ENCODE measurements at places on chromosomes 4 and X.

GRCh38 chr4:6134612-6135220 lies 65.6 kb downstream of the JAKMIP1 start:
- DNase-seq = peak; percentile 18

DNA sequence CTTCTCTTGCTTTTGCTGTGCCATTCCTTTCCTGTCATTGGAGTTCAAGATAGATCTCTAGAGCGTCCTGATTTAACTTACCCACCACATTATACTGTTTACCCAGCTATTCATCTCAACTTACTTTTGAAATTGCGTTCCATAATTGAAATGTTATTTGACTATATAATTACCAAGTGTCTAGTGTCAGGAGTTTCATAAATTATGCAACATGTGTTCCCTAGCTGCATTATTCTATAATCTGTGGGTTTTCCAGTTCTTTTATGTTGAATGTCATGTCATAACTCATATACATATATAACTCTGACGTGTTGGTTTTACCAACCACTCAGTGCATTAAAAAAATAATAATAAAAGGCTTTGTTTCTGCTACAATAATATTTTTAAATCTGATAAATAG lies 285.9 kb upstream of the ARSJ start:
- DNase-seq = no peak

DNA sequence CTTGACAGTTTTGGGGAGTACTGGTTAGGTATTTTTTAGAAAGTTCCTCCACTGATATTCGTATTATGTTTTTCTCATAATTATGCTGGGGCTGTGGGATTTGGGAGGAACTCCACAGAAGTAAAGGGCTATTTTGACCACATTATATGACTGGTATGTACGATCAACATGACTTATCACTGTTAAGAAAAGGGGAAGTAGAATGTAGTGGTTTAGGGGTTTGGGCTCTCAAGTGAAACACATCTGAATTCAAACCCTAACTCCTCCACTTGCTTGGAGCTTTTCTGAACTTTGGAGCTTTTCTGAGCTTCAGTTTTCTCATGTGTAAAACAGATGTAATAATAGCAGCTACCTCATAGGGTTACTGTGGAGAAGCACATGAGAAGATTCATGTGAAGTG lies 96.4 kb upstream of the C1GALT1C1 start:
- DNase-seq = no peak

DNA sequence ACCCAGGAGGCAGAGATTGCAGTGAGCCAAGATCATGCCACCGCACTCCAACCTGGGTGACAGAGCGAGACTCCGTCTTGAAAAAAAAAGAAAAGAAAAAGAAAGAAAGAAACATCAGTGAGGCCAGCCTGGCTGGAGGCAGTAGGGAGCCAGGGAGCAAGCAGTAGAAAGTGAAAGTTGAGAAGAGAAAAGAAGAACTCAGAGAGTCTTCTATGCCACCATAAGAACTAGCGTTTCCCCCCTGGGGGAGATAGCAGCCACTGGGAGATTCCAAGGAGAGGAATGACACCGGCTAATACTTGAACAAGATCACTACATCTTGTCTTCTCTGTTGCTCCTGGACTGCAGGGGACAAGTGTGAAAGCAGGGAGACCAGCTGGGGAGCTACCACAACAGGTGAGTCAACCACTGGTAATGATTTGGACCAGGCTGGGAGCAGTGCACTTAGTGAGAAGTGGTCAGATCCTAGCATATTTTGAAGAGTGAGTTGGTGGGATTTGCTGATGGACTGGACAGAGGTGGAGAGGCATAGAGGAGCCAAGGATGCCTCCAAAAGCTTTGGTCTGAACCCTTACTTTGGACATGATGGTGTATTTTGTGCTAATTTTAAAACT lies 33.4 kb downstream of the SLC2A9 start:
- no peak for DNase-seq

All from stimulated activated CD8-positive, alpha-beta memory T cell treated with anti-CD3 and anti-CD28 coated beads, Interleukin-12 subunit alpha, Interleukin-12 subunit beta, amount 100 ng/mL, for 4 hours (primary cell).